Right ventricle myocardium superior (tissue), 1 donor: ENCODE measurements at places on chromosomes 3 and 15.

DNA sequence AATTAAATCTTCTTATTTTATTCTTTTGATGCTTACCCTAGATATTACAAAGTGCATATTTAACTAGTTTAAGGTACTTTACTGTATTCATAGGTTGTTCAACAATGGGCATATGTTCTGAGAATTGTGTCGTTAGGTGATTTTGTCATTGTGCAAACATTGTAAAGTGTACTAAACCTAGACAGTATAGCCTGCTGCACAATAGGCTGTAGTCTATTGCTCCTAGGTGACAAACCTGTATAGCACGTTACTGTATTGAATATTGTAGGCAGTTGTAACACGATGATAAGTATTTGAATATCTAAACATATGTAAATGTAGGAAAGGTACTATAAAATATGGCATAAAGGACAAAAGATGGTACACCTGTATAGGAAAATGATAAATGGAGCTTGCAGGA, 100.7 kb downstream of the CACNA2D3 start:
- no peak for DNase-seq

GRCh38 chr15:38041576-38041975, 107.1 kb downstream of the TMCO5A start:
- DNase-seq: no peak

GRCh38 chr3:172709774-172710663, 848 bp downstream of the NCEH1 start:
- DNase-seq: peak; percentile 55

- no peak for DNase-seq
These were observed 928.8 kb upstream of the ALCAM start for GRCh38 chr3:104437891-104438290.

GRCh38 chr15:81060907-81061306, 60.2 kb downstream of the TLNRD1 start:
- no peak for DNase-seq

GRCh38 chr3:114758831-114759699, 388.0 kb downstream of the ZBTB20 start:
- no peak for DNase-seq

DNA sequence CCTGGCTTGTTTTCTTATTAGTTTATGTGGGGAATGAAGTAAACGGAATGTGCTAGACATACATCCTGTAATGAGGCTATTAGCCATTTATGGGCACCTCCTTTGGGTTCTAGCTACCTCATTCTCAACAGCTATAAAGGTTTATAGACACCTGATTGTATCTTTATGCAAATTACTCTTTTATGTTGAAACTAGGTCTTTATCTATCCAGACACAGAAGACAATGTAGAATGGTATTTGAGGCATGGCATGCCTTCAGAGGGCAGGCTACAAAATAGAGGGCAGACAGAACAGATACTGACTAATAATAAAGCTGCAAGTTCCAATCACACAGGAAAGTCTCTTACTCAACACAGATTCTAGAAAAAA, 27.1 kb downstream of the TBC1D2B start:
- no peak for DNase-seq

GRCh38 chr3:181713676-181714612, 2.2 kb downstream of the SOX2 start:
- DNase-seq: no peak

- DNase-seq: no peak
These were observed 344.6 kb downstream of the EPHA3 start for GRCh38 chr3:89452066-89452465.

- peak; percentile 58 for DNase-seq
These were observed 5.2 kb downstream of the MEIS2 start for GRCh38 chr15:37094915-37095711.

- DNase-seq: no peak
These were observed 75.1 kb downstream of the MYO9A start for GRCh38 chr15:72042865-72043264.

GRCh38 chr3:1292571-1293071, 199.8 kb downstream of the CNTN6 start:
- DNase-seq: no peak

DNA sequence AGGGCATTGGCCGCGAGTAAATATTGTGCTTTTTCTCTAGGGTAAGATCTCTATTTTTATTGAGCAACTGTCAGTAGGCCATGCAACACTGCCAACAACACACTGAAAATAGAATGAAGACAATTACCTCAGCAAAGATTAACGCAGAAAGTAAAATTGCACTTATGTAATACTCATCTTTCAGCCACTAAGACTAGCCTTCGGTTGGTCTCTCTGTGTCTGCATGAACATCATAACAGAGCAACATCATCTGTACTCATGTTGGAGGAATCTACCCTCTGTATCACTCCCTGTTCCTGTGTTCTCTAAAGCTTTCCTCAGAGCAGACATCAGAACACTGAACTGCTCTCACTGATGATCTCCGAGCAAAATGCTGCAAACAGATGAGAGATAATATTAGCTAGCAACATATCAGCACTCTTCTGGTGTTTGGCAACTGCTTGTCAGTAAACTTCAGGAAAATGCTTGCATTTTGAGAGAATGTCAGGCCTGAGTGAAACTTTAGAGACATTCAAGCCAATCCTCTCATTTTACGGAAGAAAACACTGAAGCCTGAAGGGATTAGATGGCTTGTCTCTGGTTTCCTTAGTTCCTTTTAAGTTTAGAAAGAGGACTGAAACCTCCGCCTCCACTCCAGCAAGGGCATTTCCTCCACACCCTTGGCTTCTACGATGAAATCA, 8.4 kb upstream of the LRRC3B start:
- DNase-seq: no peak
